ENCODE measurements at places on chromosomes 2 and 18. TPM values are rescaled to one million over a fixed set of nuclear protein-coding genes. Genes with fewer than 3 reads are reported as not detected.

- H3K36me3 ChIP-seq, result no peaks in the 10 kb centered on the region
- H3K27me3 ChIP-seq, result no peaks in the 10 kb centered on the region
These were observed 92.9 kb upstream of the CSRNP3 start for GRCh38 chr2:165376571-165376975.

GRCh38 chr2:146305164-146305563 is 1539.7 kb upstream of the ACVR2A start:
- H3K4me3 ChIP-seq, result no peak overlapping the region
- no peaks in the 10 kb centered on the region for H3K36me3 ChIP-seq
- H3K4me1 ChIP-seq, result no peaks in the 10 kb centered on the region
- DNase-seq, result no peak
- H3K27ac ChIP-seq, result no peak overlapping the region

DNA sequence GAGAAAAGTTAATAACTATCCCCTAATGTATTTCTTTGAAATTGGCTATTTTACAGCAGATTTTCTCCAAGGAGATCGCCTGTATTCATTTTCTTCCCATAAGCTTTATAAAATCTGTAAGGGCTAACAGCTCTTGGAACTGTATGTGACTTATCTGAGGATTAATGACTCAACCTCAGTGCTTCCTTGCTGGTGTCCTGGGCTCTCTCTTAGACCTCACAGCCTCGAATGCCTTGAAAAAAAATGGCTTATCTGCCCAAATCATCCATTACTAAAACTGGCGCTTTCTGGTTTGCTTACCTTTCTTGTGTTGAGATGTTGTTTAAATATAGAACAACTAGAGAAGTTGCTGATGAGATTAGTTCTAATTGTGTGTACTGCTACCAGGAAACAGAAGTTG is 713.6 kb downstream of the SLC4A3 start:
- no peaks in the 10 kb centered on the region for H3K27me3 ChIP-seq
- no peak overlapping the region for H3K4me3 ChIP-seq
- H3K36me3 ChIP-seq, result no peaks in the 10 kb centered on the region
- no peak overlapping the region for H3K27ac ChIP-seq
- H3K4me1 ChIP-seq, result no peaks in the 10 kb centered on the region

DNA sequence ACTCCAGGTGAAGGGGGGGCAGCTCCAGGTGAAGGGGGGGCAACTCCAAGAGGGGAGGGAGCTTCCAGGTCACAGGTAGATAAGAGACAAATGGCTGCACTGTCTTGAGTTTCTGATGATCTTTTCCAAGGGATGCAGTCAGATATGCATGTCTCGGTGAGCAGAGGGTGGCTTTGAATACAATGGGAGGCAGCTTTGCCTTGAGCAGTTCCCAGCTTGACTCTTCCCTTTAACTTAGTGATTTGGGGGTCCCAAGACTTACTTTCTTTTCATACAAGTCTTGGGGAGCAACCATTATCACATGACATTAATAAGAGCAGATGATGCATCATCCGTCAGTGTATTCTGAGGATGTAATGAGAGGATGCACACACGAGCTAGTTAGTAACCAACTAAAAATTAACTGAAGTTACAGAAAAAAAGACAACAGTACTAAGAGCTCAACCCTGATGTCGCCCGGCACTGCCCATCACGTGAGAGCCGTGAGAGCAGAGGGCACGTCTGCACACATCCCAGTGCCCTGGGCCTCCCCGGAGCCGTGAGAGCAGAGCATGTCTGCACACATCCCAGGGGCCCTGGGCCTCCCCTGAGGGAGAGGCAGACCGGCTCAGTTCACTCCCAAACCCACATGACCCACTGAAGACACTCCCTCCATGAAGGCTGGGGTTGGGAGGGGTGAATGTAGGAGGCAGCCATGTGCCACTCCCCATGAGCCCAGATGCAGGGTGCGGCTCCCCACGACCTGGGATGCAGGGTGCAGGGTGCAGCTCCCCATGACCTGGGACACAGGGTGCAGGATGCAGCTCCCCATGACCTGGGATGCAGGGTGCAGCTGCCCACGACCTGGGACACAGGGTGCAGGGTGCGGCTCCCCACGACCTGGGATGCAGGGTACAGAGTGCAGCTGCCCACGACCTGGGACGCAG is 39.4 kb downstream of the PXDN start:
- H3K36me3 ChIP-seq, result no peaks in the 10 kb centered on the region
- DNase-seq, result no peak
- no peak overlapping the region for H3K27ac ChIP-seq
- no peak overlapping the region for H3K4me3 ChIP-seq
- H3K27me3 ChIP-seq, result no peaks in the 10 kb centered on the region

GRCh38 chr2:108923019-108923700 is 65.9 kb downstream of the EDAR start:
- H3K27me3 ChIP-seq, result no peaks in the 10 kb centered on the region
- no peaks in the 10 kb centered on the region for H3K4me1 ChIP-seq
- H3K4me3 ChIP-seq, result no peak overlapping the region
- no peaks in the 10 kb centered on the region for H3K36me3 ChIP-seq

- H3K4me3 ChIP-seq, result no peak overlapping the region
- H3K4me1 ChIP-seq, result peaks cover 6% of the 10 kb centered on the region
- no peaks in the 10 kb centered on the region for H3K36me3 ChIP-seq
- H3K27me3 ChIP-seq, result no peaks in the 10 kb centered on the region
- H3K27ac ChIP-seq, result no peak overlapping the region
These were observed 194.1 kb downstream of the CTIF start for GRCh38 chr18:48732767-48733424.

DNA sequence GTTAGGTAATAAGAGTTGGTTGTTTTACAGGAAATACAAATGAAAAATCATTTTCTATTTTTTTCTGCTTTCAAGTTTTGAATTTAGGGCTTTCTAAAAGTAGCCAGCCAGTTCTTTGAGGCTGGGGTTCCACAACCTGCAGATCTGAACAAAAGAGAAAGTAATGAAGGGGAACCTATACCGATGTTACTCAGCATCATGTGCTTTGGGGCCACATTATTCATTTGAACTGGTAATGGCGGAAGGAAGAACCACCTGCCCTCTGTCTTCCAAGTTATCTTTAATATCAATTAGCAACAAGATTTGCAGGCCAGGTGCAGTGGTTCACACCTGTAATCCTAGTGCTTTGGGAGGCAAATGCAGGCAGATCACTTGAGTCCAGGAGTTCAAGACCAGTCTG is 12.9 kb upstream of the MRO start:
- no peaks in the 10 kb centered on the region for H3K27me3 ChIP-seq
- no peak for DNase-seq
- no peak overlapping the region for H3K4me3 ChIP-seq
- H3K36me3 ChIP-seq, result no peaks in the 10 kb centered on the region
- no peak overlapping the region for H3K27ac ChIP-seq

GRCh38 chr2:144683966-144684365 is 164.0 kb upstream of the ZEB2 start:
- H3K4me1 ChIP-seq, result no peaks in the 10 kb centered on the region
- no peaks in the 10 kb centered on the region for H3K36me3 ChIP-seq
- H3K27ac ChIP-seq, result no peak overlapping the region

GRCh38 chr18:47287911-47288585 is 36.6 kb upstream of the SKOR2 start:
- no peak for DNase-seq
- peaks cover 7% of the 10 kb centered on the region for H3K27me3 ChIP-seq
- H3K27ac ChIP-seq, result no peak overlapping the region
- no peaks in the 10 kb centered on the region for H3K36me3 ChIP-seq

The MRO gene
- total RNA-seq, result not detected

The RGPD6 gene
- total RNA-seq, result 7.7 TPM

The UGT1A5 gene
- not detected for total RNA-seq

The CFC1 gene
- not detected for total RNA-seq

The GREB1L gene
- total RNA-seq, result not detected

The SERPINB4 gene
- total RNA-seq, result not detected
